ENCODE measurements at places on chromosomes 4 and X.

- DNase-seq: no peak
Measured at GRCh38 chrX:40496728-40497127, 84.0 kb upstream of the ATP6AP2 start.

DNA sequence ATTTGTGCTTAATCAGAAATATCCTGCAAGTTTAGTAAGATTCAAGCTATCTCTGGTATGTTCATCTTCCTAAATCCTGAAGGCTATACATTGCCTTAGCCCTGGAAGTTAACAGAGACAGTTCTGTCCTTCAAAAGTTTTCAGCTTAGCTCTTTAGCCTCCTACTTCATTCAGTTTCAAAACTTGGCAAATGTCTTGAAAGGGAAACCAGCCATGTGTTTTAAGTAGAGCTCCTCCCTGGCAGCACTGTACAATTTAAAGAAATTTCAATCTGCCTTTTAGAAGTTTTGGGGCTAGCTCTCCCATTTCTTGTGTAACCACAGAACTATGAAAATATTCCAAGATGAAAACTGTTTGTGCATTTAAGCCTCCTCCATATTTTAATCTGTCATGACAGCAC is 47.0 kb downstream of the FANCB start:
- DNase-seq: no peak

GRCh38 chr4:180363815-180364214 is 1879.4 kb upstream of the TENM3 start:
- DNase-seq: no peak

- no peak for DNase-seq
Measured at GRCh38 chrX:19875050-19875431, 12.4 kb downstream of the SH3KBP1 start.

GRCh38 chr4:169131556-169132208 is 121.6 kb upstream of the CBR4 start:
- DNase-seq: no peak

GRCh38 chr4:153729895-153730294 is 29.9 kb downstream of the RNF175 start:
- DNase-seq: no peak

- no peak for DNase-seq
Measured at GRCh38 chrX:108584617-108585211, 145.1 kb downstream of the COL4A5 start.

- DNase-seq: no peak
Measured at GRCh38 chr4:186946682-186947294, 223.1 kb upstream of the FAT1 start.

DNA sequence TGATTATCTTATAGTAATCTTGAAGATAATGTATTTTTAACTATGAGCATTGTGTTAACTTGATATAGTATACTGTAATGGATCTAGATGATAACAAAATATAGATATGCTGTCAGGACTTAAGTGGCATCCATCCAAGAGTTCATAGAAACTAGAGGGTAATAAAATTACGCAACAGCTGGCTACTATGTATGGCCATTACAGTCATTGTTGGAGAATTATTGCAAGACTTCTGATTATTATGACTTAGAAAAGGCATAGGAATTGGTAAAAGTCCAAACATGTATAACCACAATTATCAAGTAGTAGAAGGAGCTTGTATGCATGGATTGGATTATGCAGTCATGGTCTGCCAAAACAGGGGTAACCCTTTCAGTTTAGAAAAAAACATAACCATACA is 9.5 kb downstream of the OGT start:
- DNase-seq: no peak

DNA sequence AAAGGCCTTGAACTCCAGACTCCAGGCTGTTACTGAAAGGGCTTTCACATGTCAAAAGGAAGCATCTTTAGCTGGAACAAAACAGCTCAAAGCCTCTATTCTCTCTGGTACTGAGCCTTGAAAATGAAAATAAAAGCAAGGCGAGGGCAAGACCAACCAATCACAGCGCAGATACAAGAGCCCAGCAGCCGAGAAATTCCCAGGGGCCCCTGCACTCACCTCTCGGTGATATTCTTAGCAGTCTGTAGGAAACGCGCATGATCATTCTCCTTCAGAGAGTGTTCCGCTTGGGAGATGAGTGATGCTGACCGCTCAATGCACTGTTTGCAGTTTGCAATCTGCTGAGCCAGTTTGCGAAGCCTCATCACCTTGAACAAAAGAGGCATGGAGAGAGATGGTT is 138.1 kb downstream of the MID1 start:
- DNase-seq: no peak

DNA sequence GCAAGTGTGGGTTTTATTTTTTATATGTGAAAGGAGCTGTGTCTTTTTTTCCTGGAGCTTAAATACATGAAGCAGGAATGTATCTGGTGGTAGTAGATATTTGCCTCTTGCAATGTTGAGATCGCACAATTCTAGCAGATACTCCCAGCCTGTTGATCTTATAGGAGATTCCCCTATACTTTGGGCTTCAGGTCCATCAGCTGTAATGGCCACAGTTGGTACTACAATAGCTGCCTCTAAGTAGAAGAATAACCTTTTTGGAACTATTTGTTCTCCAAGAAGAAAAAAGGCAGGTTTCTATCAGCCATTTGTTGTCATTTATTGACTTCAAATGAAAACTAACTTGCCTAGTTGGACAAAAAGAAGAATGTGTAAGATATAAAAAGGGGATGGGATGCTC is 37.7 kb downstream of the LIMCH1 start:
- no peak for DNase-seq

DNA sequence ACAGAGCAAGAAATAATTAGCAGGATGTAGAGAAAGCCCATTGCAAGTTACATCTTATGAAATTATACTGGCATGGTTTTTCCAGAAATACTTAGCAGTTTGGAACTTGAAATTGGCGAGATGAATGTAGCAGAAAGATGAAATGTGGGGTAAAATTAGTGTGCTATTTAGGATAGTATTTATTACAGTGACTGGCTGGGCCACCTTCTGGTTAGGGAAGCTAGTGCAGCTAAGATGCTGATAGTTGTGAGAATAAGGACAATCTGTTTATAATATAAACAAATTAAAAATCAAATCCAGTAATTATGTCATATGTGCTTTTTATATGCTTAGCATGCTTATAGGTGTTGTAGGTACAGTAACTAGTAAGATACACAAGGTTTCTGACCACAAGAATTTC is 74.8 kb downstream of the IL15 start:
- no peak for DNase-seq

DNA sequence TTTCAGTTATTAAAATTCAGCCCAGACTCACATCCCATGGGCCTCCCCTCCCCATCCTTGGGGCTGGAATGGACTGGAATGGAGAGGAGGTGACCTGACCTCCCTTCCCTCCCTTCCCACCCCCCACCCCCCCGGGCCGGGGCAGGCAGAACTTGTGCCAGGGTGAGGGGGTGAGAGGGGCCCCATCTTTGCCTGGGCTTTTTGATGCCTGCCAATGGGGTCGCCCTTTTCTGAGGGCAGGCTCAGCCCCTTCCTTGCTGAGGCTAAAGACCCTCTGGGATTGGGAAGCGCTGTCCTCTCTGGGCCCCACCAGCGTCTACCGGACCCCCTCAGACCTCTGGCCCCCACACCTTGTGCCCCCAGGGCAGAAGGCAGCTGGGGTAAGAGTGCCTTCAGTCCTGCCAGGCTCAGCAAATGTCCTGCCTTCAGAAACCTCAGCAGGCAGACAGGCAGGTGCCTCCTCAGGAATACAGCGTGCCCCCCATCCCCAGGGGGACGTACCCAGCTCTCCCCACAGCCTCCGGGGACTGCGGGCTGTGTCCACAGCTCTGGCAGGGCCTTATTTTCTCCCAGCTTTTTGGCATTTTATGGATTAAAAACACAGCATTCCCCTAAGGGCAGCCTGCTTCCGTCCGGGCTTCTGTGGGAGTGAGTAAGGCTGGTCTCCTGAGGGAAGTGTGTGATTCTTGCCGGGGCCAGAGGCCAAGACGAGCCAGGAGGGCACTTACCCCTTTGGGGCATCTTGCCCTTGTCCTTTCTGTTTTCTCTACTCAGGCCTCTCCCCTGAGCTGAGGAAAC is 12.6 kb upstream of the CCNQ start:
- DNase-seq: no peak

DNA sequence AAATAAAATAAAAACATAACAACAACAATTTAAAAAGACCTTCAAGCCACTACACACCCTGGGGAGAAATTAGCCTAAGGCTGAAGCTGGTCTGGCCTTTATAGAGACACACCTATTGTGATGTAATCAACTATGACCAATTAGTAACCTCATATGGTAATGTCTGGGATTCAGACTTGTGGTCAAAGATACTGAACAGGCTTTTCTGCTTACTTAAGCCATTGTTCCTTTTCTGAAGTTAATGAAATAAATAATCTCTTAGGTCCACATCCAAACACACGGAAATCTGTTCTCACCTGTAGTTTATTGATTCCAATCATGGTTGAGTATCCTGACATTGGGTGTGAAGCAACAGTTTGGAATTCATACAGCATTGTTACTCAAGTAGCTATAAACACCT is 152.5 kb downstream of the PLS3 start:
- no peak for DNase-seq

- no peak for DNase-seq
Measured at GRCh38 chr4:159497936-159498335, 395.1 kb downstream of the RAPGEF2 start.

- no peak for DNase-seq
Measured at GRCh38 chr4:41746440-41747229, 1.9 kb downstream of the PHOX2B start.

DNA sequence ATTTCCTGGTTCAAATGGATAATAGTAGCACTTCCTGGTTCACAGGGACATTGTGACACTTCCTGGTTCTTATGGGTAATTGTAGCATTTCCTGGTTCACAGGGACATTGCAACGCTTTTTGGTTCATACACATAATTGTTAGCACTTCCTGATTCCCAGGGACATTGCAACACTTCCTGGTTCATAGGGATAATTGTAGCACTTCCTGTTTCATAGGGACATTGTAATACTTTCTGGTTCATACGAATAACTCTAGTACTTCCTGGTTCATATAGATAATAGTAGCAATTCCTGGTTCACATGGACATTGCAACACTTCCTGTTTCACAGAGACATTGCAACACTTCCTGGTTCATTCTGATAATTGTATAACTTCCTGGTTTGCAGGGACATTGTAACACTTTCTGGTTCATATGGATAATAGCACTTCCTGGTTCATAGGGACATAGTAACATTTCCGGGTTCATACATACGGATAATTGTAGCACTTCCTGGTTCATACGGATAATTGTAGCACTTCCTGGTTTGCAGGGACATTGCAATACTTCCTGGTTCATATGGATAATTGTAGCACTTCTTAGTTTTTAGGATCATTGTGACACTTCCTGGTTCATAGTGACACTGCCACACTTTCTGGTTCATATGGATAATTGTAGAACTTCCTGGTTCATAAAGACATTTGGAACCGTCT is 61.6 kb upstream of the CD99 start:
- DNase-seq: peak; percentile 76

GRCh38 chrX:49029876-49030275 is 13.3 kb downstream of the TFE3 start:
- no peak for DNase-seq

DNA sequence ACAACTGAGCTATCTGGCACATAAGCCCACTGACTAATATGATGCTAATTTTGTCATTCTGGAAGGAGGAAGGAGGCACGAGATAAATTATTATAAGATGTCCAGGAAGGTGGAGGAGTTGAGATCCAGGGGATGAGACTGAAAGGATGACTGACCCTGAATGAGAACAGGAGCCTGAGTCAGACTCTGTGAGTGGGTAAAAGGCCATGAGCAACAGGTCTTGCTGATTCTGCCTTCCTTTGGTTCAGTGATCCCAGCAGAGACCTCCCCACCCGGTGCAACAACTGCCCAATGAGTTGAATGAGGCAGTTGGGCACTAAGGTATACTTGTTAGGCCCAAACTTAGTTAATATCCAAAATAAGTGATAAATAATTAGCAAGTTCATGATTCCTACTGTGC is 238.1 kb upstream of the GPC4 start:
- no peak for DNase-seq

GRCh38 chr4:175106301-175106700 is 188.1 kb downstream of the ADAM29 start:
- DNase-seq: no peak

- no peak for DNase-seq
Measured at GRCh38 chrX:44042116-44042515, 68.9 kb upstream of the NDP start.

GRCh38 chrX:109931677-109932076 is 71.2 kb upstream of the TMEM164 start:
- DNase-seq: no peak

DNA sequence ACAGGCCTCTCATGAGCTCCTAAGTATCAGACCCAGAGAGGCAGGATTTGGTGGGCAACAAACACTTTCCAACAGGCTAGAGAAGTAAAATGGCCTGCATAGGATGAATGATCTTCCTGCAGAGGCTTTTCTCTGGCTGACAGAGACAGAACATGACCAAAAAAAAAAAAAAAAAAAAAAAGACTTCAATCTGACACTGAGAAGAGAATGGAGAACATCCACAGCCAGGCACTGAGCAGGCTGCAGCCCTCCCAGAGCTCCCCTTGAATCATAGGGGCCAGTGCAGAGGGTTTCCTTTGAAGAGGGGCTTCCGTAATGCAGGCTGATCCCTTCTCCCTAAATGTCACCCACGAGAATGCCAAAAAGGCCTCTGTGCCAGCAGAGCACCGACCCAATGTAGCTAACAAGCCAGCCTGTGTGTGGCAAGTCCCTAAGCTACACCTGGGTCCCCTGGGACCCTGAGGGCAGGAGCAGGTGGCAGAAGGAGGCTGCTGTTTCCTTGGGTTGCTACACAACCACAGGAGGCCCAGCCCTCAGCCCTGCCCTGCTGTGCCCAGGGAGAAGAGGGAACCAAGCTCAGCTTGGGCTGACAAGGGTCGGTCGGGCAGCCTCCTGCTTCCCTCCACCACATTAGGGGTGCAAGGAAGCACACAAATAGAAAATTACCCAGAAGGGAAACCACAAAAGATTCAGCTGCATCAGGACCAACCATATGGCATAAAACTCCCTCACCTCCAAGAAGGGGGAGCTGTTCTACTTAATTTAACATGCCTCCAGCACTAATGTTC is 55.6 kb downstream of the MAP7D2 start:
- no peak for DNase-seq

DNA sequence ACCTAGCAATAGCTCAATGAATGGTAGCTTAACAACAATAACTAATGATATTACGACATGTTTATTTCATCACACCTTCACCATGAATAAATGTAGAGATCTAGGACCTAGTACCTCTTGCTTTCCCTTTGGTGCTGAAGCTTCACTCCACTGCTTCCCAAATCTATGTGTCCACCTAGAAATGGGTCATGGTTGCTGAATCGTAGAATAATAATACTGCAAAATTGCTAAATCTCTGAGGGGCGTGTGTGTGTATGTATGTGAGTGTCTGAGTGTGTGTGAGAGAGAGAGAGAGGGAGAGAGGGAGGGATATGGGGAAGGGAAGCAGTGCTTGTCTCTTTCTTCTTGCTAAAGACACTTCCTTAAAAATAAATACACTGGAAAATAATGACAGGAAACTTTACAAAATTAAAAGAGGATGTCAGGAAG is 109.3 kb upstream of the BMP2K start:
- no peak for DNase-seq

DNA sequence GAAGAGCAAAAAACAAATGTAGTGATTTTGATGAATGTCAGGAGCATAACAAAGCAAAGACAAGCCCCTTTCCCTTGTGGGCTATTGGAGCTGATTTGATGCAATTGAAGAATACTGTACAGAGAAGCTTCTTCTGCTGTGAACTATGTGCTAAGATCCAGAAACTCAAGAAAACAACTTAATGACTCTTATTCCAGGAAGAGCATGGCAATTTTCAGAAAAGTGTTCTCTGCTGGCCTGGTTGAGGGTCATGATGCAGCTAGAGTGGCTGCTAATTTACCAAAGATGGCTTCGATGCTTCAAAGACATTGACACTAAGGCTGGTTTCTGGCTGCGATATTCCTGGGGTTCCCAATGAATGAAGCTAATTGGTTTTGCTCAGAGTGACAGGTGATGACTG is 45.8 kb downstream of the TNIP3 start:
- no peak for DNase-seq
